Stimulated activated CD8-positive, alpha-beta memory T cell treated with anti-CD3 and anti-CD28 coated beads, Interleukin-4, amount 100 ng/mL, for 1 hour (primary cell): ENCODE measurements at places on chromosomes 2 and 18.

DNA sequence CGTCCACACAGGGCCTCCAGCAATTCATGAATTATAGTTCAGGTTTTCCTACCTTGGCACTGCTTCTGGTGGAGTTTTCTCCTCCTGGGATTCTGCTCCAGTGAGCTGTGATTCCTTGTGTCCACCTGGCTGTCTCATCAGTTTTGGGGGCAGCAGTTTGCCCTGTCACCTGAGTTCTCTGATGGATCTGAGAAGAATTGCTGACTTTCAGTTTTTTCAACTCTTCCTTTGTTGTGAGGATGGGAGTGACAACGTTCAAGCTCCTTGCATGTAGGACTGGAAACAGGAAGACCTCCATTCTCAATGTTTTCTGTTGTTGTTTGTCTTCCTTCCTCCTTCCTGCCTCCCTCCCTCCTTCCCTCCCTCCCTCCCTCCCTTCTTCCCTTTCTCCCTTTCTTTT lies 359.0 kb downstream of the TSN start:
- no peak for DNase-seq

DNA sequence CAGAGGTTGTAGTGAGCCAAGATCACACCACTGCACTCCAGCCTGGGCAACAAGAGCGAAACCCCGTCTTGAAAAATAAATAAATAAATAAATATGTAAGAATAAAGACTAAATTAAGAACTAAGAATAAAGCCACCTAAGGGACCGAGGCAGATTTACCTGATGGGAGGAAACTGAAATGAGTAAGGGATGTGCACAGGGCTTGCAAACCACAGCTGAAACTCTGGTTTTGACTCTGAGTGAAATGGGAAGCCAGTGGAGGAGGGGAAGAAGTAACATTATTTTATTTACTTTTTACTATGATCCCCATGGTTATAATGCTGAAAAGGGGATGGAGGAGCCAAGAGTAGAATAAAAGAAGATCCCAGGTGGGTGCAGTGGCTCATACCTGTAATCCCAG lies 107.3 kb downstream of the CABYR start:
- no peak for DNase-seq

- no peak for DNase-seq
These were observed 373.4 kb downstream of the LPIN1 start for GRCh38 chr2:12119841-12120240.

- DNase-seq = no peak
These were observed 170.5 kb downstream of the NYAP2 start for GRCh38 chr2:225569995-225570394.

GRCh38 chr2:235050980-235051351 lies 99.1 kb downstream of the SH3BP4 start:
- no peak for DNase-seq

GRCh38 chr2:85112906-85113625 lies 20.1 kb upstream of the TCF7L1 start:
- no peak for DNase-seq

GRCh38 chr2:224031358-224031970 lies 7.6 kb downstream of the SERPINE2 start:
- no peak for DNase-seq

DNA sequence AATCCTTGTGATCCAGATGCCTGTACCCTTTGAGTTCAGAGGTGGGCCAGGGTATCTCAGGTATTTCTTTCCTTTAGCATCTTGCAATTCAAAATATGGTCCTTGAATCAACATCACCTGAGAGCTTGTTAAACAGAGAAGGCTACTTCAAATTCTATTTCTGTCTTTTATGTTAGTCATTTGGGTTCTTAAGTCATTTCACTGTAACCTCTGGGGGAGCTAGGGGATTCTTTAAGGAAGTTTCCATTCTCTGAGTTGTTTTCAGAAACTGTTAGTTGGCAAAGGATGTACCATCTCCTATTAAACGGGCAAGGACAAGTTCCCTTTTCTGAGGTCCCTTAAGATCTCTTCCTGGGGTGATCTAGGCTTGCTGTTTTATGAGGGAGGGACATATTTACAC lies 16.6 kb downstream of the CFLAR start:
- no peak for DNase-seq

DNA sequence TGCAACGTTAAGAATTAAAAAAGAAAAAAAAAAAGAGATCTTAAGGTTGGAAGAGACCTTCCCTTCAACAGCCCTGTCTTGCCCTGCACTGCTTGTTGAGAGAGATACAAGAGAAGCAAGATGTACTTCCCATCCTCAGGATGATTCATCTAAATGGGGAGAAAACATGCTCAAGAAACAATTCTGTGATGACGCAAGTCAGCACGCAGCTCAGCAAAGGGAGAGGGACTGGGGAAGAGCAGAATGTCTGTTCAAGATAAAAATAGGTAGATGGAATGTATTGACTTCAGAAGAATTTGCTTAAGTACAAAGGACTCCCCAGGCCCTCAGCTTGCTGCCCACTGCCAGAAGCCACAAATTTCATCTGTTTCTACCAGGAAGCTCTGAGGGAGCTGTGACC lies 198.2 kb upstream of the SPRED2 start:
- DNase-seq = no peak

GRCh38 chr2:127023504-127023903 lies 83.5 kb downstream of the BIN1 start:
- DNase-seq = no peak

DNA sequence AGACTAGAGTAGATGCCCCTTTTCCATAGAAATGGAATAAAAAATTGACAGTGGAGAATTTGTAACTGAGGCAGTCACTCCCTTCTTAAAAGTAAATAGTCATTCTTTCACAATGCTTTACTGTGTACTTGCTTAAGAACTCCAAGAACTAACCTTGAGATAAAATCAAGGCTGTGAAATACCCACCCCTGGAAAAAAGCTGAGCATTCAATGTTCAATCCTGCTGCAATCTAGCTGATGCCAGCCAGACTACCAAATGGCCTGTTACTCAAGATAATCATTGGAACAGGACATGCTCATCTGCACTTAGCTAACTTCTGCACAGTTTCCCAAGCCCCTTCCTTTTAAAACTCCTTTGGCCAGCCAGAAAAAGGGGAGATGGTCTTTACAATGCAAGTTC lies 367.4 kb upstream of the GULP1 start:
- DNase-seq = no peak

DNA sequence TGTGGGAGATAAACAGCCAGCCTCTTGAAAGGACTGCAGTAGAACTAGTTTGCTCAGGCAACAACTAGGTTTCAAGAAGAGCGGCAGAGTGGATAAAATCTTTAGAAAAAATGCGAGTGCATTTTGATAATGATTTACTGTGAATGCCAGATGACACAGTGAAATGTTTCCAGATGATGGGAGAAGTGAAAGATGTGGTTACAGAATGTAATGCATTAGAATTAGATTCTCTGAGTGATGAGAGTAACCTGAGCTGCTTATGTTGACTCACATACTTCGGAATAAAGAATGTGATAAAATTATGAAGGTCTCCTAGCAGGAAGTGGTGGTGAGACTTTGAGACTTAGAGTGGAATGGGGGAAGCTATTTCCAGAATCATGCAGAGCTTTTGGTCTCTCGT lies 184.3 kb downstream of the GULP1 start:
- no peak for DNase-seq

GRCh38 chr2:176293334-176293733 lies 24.1 kb downstream of the MTX2 start:
- no peak for DNase-seq

DNA sequence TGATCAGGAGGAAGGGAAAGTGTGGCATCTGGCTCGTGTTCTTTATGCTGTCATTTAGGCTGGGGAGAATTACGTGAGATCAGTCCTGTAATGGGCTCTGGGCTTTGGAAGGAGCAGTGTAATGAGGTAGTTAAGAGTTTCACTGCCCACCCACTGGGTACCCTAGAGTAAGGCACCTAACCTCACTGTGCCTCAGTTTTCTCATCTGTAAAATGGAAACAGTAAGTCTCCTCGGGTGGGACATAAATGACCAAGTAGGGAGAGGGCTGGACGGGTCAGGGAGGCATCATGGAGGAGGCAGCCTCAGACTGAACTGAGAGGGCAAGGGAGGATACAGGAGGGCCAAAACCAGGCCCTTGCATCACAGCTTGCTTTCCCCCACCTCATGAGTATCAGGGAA lies 97.3 kb upstream of the MCFD2 start:
- DNase-seq = no peak

GRCh38 chr2:64819774-64820688 lies 166.3 kb upstream of the SERTAD2 start:
- DNase-seq = peak; percentile 15

DNA sequence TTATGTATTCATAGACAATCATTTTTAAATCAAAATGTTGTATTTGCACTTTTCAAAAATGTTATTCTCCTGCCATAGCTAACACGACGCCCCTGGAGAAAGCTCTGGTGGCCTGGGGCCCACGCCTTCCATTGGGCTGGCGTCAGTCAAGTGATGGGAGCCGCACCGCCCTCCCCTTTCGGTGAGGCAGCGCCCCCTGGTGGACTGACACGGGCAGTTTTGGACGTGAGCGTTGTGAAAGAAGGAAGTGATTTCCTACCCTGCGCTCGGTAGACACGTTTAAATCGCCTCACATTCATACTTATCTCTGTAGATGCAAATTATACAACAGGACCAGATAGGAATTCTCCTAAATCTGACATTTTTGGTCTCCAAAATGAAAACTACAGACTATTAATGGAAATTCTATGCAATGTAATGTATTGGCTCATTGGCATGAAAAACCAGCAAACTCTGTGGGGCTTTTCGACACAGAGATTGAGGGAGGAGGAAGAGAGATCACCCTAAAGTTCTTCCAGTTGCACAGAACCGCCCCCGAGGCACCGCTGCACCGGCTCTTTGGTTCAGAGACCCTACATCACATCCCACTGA lies 326.2 kb upstream of the SOX11 start:
- DNase-seq = no peak

- no peak for DNase-seq
These were observed 165.9 kb upstream of the ID2 start for GRCh38 chr2:8515864-8516533.

- DNase-seq = no peak
These were observed 92.3 kb downstream of the B3GNT2 start for GRCh38 chr2:62287899-62288880.

GRCh38 chr2:170531876-170532275 lies 183.3 kb upstream of the SP5 start:
- no peak for DNase-seq

DNA sequence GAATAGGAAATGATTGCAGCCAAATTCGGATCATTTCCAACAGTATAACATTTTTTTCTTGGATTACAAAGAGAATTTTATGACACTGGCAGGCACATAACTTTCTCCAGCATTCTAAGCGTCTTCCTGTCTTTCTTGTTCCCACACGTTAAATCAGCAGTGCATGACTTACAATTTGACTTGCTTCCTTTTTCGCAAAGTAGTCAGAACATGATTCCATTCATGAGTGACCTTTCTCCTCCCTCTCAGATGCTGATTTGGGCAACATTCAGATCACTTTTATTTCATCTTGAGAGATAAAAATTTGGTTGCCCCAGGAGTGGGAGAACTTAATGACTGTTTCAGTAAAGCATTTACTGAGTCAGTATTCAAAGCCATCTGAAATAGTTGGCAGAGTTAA lies 858.7 kb upstream of the ACVR2A start:
- DNase-seq = no peak

DNA sequence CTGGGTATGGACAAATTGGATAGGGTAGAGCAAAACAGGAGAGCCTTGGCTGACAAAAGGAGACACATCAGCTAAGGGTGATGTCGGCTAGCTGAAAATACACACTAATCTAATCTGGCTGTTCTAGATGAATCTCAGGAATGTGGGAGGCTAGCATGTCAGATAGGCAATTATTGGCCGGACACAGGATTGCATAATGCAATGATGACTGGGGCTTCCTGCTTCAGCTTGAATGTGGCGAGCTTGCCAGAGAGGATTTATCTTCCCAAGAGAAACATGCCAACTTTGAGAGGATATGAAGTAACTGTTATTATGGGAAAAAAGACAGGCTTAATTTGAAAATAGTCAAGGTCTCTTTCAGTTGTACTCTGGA lies 102.4 kb downstream of the TRIB2 start:
- DNase-seq = no peak

DNA sequence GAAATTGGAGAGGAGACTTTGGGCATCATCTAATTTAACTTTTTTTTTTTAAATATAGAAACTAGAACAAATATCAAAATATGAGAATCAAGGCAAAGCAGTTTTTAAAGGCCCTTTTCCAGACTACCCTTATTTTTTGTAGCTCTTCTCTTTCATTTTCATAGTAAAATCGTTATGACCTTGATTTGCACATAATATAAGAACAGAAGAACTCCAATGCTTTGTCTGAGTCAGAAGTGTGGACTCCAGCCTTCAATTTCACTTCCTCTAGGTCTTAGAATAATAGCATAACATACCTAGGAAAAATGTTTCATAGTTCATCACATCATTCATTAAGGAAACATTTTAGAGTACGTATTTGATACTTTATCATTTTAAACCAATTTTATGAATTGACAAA lies 74.4 kb downstream of the ANKRD12 start:
- DNase-seq = no peak

- DNase-seq = no peak
These were observed 165.4 kb downstream of the KCNE4 start for GRCh38 chr2:223217373-223217772.

DNA sequence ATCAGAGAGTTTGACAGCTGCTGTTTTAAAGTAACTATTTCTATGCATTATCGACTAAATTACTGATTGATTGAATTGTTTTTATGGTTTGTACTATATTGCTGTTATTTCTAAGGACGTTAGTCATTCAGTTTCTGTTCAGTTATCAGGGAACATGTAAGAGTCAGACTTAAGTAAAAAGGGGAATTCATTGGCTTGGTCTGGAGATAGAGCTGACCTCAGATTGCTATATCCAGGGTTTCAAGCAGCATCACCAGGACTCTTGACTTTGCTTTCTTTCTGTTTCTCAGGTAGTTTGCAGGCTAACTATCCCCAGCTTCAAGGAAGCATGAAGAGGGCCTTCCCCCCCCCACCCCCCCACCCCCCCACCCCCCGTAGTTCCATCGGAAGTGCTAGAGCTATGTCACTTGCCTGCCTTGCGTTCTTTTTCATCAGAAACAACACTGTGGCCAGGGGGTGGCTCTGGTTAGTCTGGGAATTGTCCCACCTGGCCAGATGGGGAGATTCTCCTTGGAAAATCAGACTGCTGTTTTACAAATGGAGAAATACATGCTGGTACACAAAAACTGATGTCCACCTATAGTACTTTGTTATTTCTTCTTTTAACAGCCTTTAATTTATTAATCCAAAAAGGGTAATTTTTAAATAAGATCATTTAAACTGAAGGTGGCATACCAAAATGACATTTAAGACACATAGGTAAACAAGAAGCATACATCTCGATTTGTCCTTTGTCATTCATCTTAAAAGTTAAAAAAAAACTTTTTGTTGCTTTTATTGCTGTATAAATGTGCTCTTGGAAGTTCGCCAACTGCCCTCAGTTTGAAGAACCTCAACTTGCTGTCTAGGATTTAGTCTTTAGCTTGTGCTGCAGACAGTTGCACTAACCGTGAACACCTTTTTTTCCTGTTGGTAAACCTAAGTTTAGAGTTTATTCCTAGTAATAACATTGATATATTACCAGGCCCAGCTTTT lies 9.4 kb downstream of the SMAD4 start:
- no peak for DNase-seq

GRCh38 chr2:18557121-18557520 lies 3.3 kb downstream of the RDH14 start:
- DNase-seq = no peak

- DNase-seq = no peak
These were observed 54.1 kb downstream of the EML4 start for GRCh38 chr2:42223067-42223854.

- DNase-seq = no peak
These were observed 8.6 kb downstream of the SH3BP4 start for GRCh38 chr2:234960175-234961088.
